ENCODE measurements at places on chromosomes 4 and X.

GRCh38 chr4:86586626-86587380, 7.3 kb upstream of the PTPN13 start:
- no peak for DNase-seq

- no peak for DNase-seq
These were observed 256.2 kb downstream of the TRAM1L1 start for GRCh38 chr4:116829187-116829586.

DNA sequence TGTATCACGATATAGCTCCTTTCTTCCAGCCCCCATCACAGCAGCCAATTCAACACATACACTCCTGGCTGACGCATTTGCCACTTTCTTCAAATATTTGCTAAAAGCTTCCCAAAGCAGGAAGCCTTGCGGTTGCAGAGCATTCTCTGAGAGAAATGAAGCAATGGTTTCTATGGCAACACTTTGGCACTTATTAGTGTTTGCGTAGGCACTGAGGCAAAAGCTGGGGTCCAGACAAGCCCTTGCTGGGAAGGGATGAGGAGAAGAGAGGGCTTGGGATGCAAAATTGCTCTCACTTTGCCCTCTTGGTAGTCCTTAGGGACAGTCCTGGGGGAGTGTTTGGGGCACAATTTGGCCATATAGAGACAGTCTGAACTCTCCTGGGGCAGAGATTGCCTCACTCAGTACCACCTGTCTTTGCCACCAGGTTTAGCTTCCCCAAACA, 55.0 kb upstream of the PAK3 start:
- peak; percentile 64 for DNase-seq

GRCh38 chr4:82524570-82525152, 37.1 kb downstream of the TMEM150C start:
- no peak for DNase-seq

GRCh38 chr4:101871962-101872676, 81.6 kb downstream of the BANK1 start:
- DNase-seq: no peak

- no peak for DNase-seq
These were observed 147.4 kb upstream of the RXFP1 start for GRCh38 chr4:158374318-158374717.

DNA sequence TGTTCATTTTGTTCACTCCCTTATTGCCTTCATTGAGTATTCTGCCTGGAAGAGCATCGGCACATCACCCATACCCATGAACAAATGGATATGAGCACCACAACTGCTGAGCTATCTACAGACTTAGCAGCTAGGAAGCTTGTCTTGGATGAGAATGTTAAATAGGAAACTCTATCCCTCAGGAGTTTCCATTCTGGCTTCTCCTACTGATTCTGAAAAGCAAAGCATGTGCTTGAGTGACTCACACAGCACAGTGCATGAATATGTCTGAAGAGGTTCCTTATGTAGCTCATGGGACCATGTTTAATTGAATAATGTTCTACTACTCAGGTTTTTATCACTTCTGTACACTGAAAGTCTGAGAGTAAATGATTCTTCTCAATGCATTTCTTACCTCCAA, 57.3 kb upstream of the MXRA5 start:
- DNase-seq: no peak

GRCh38 chrX:13232484-13232883, 87.4 kb downstream of the ATXN3L start:
- DNase-seq: no peak

DNA sequence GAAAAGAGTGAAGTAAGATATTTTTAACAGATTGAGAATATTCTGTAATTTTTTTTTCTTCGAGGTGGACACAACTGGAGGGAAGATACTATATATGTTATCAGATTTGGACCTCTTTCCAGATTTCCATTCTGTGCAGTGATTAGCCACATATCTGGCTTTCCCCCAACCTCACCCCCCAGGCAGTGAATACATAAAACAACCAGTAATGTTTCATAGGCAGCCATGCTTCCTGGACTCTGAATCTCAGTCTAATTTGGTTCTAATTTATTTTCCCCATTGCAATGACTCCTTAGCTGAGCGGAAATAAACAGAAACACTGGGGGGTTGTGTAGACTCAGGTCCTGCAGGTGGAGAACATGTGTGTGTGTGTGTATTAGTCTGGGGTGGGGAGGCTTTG, 226.5 kb downstream of the FBXW7 start:
- no peak for DNase-seq
